ENCODE measurements at places on chromosomes 16 and 17.

- peak; percentile 68 for DNase-seq
These were observed 146.4 kb downstream of the CHD9NB start for GRCh38 chr16:52906281-52906680.

DNA sequence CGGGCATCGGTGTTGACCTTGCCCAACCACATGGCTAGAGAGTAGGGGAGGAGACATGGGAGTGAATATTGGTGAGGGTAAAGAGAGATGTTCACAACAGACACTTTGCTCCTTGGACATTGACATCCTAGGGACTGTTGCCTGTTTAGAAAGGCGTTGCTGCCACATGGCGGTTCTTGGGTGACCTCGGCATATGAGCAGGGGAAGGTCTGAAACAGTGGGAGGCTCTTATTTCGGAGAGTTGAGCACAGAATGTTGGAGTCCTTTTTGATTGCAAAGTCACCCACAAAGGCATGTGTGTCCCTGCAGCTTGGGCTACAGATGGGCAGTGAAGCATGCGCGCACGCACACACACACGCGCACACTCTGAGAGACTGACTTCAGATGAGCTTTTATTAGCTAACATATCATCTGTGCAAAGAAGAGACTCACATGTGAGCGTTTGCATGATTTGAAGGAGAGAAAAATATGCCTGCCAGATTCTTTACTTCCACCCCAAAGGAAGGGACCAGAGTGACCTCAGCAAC is 104.4 kb downstream of the SHISA9 start:
- no peak for DNase-seq

DNA sequence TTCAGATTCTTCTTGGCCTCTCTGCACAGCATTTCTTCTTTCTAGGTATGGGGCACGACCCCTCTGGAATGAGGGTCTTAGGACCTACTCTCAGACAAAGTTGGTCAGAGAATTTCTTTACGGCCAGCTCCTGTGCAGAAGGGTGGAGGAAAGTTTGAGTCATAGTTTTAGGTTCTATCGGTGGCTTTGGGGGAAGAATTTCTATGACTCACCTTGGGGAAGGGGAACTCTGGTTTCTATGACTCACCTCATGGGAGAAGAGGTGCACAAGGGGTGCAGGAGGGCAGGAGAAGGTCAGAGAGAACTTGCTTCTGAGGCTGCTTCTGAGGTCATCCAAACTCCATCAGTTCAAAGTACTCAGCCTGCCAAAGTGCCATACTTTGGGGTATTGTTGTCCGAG is 2.5 kb upstream of the ABCC12 start:
- no peak for DNase-seq

GRCh38 chr17:79075861-79076406 is 1.3 kb downstream of the ENGASE start:
- DNase-seq: no peak

GRCh38 chr17:12730931-12731521 is 58.3 kb upstream of the ARHGAP44 start:
- no peak for DNase-seq

DNA sequence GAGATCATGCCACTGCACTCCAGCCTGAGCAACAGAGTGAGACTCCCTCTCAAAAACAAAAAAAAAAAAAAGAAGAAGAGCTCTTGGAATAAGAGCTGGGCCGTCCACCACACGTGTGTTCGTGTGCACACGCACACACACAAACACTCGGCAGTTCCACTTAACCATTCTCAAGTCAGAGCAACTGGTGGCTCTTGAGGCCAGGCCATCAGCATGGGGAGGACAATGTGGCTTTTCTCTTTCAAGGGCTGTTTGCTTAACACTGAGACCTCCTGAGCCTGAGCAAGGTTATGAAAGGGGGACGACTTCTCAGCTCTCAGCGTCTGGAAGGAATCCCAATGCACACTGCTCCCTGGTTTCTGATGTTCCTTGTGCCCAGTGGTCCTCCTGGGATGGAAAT is 444.9 kb downstream of the SOX9 start:
- DNase-seq: no peak

DNA sequence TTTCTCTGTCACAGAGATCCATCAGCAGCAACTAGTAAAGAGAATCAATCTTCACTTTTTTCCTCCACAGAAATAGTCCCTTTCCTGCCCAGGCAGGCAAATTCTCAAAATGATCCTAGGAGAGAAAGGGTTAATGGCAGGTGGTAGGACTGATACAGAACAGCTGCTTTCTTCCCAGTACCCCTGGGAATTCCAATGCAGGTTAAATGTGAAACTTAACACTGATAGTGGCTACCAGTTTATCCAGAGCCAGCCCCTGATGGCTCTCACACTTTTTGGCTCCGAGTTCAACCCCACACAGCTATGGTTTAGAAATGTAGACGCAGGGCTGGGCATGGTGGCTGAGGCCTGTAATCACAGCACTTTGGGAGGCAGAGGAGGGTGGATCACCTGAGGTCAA is 22.2 kb downstream of the MARVELD3 start:
- DNase-seq: peak; percentile 18

DNA sequence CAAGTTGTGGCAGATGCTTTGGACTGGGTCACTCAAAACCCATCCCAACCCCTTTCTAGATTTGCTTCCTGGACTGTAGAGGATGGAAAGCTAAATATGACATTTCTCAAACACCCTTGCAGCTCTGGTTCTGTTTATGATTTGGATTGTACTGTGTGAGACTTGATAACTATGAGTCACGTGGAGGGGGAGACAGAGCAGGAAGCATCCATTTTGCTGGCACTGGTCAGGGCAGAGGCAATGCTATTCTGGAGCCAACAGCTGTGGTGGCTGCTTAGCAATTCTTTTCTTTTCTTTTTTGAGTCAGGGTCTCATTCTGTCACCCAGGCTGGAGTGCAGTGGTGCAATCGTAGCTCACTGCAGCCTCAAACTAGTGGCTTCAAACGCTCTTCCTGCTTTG is 13.6 kb upstream of the TERF2 start:
- no peak for DNase-seq

- DNase-seq: no peak
These were observed 711.7 kb upstream of the SOX9 start for GRCh38 chr17:71409137-71409536.

GRCh38 chr17:41777157-41777573 is 9.3 kb downstream of the JUP start:
- no peak for DNase-seq

- DNase-seq: no peak
These were observed at the start of gene KRTAP16-1 for GRCh38 chr17:41308918-41309359. Gene KRTAP16-1, minus strand, starts transcription at chr17:41309309. Its CDS starts 56 bp downstream, at chr17:41309253.

GRCh38 chr16:49271363-49271762 is 10.3 kb downstream of the CBLN1 start:
- no peak for DNase-seq

DNA sequence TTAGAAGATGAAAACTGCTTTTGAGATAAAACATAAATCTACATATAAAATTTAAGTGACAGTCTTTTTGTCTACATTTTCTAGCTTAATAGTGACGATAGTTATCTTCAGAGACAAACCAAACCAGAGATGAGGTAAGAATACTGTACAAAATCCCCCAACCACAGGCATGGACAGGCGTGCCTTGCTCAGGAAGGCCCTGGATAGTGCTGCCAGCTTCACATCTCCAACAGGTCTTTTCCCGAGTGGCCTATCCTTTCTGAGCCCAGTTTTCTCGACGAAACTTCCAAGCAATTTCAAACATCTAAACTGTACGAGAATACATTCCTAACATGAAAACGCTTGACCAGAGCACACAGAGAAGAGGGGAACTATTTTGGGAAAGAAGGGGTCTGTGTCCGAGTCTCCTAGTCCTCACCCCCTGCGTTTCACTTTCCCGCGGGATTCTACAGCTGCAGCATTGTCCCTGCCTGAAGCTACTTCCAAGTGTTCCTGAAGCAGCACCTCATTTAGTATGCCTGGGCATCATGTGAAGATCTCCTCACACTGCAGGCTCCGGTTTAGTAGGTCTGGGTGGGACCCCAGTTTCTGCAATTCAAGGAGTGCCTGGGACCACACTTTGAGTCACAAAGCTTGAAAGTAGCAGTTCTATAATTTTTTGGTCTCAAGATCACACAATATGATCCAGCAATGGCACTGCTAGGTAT is 37.8 kb downstream of the GNA13 start:
- DNase-seq: no peak

- no peak for DNase-seq
These were observed 104.4 kb downstream of the CMIP start for GRCh38 chr16:81548876-81549546.

- no peak for DNase-seq
These were observed 23.4 kb downstream of the SLC25A10 start for GRCh38 chr17:81735264-81736102.

DNA sequence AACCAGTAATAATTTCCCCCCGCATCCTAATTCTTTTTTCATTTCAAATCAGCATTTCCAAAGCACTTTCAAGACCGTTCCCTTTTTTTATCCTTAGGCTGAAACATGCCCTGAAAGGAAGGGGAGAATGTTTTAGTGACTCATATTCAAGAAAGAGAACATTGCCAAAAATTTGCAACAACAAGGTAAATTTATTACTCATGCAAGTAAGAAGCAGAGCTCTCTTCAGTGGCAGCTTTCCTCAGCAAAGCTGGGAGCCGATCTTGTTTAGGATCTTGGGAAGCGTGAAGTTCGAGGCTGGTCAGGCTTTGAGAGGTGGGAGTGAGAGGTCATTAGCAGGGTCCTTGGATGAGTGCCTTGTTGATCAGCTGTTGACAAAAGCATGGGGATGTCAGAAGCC is 129.5 kb downstream of the PRKCA start:
- DNase-seq: no peak

- DNase-seq: no peak
These were observed 21.0 kb downstream of the NOG start for GRCh38 chr17:56614522-56614921.

DNA sequence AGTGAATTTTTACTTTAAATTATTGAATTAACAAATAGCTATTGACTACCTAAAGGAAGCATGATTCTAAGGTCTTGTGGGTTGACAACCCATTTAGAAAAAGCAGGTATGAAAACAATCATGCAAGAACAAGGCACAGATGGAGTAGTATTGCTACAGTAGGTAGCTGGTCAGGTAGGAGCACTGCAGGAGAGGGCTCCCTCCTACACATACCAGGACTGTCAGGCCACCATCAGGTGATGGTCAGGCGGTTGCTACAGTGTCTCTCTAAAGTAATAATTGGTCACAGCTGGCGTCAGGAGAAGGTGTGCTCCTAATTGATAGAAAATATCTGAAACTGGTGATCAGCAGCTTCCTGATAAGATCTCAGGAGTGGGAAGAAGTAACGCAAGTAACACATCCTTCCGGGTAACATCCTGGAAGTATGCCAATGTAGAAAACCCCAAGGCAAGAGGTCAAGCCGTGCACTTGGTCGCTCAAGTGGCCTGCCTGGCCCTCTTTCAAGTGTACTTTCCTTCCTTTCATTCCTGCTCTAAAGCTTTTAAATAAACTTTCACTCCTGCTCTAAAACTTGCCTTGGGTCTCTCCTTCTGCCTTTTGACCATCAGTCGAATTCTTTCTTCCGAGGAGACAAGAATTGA is 486.5 kb downstream of the TMEM114 start:
- no peak for DNase-seq

DNA sequence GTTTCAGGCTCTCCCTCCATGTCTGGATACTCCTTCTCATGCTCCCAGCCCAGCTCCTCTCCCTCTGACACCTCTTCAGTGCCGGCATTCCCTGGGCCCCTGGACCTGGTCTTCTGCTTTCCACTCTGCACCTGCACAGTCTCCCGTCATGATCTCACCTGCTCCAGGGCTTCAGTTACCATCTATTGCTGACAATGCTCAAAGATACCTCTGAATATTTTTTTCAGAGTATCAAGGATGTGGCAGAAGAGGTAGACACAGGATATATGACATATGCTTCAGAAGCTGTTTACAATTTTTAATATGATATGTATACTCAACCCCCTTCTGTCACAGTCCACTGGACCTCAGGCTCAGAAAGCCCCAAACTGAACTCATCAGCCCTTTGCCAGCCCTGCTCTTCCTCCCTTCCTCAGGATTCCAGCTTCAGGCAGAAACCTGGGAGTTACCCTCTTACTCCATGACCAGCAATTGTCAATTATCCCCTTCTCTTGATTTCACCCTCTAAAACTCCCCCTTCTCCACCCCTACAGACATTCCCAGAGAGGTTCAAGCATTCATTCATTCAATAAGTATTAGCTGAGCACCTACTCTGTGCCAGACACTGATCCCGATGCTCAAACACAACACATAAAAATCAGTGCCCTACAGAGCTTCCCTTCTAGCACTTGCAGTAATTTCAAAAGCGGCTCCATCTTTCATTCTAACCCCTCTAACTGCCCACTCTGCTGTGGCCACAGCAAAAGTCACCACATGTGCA is 7.8 kb upstream of the MLLT6 start:
- no peak for DNase-seq

GRCh38 chr17:74474043-74474792 is 7.8 kb downstream of the CD300A start:
- no peak for DNase-seq

DNA sequence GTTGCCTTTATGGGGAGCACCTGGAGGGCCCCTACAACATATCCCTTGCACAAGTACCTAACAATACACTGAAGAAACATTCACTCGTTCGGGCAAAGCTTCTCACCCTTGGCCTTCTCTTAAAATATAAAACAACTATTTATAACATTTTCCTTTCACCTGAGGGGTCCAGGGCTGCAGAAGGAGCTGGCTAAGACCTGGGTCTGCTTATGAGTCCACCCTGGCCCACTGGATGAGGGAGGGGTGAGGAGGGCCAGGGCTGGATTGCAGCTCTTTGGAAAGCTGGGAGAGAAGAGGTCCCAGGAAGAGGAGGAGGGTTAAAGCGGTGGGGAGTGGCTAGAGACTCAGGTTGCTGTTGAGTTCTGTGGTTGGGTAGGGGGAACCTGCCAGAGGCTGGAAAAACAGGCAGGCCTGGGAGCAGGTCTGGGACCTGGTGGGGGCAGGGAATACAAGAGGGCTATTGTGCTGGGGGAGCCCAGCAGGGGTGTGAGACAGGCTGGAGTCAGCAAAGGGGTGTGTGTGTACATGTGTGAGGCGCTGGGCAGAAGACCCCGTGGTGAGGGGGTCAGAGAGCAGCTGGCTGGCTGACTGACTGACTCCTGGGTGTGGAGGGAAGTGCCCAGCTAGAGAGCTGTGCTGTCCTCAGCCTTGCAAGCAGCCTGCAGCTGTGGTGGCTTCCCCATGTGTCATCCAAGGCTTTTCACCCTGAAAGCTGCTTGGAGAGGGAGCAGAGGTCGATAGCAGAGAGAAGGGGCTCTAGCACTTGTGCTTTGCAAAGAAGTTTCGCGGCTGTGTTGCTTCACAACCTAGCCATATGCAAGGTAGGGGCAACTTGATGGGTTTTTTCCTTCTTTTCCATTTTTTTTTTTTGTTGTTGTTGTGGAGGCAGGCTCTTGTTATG is 10.2 kb upstream of the MRC2 start:
- DNase-seq: no peak
